Activated CD4-positive, alpha-beta T cell treated with anti-CD3 and anti-CD28 coated beads, Interleukin-2, amount 50 U/mL, for 4 hours (primary cell): ENCODE measurements at places on chromosomes 1 and 21.

DNA sequence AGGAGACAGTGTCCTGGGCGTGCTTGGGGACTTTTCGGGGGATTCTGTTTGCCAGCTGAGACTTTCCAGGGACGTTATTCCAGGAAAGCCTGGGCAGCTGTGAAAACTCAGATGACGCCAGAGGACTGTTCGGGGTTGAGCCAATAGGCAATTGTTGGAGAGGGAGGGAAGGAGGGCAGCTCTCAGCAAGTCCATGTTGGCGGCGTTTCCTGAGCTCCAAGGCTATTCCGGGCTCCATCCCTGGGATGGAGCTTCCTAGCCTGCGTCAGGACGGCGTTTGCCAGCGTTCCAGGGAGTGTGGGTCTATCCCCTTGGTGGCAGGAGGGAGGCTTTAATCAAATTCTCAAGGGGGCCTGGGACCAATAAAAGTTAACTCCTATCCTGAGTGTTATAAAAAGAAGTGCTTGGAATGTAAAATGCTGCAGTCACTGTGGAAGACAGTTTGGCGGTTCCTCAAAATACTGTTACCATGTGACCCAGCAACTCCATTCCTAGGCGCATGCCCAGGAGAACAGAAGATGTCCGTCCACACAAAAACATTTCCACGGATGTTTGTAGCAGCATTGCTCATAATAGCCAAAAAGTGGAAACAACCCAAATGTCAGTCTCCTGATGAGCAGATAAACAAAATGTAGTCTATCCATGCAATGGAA is 15.2 kb downstream of the SLC27A3 start:
- no peak for DNase-seq

GRCh38 chr1:198156111-198156744 is 570 bp upstream of the NEK7 start:
- DNase-seq = peak; percentile 72

DNA sequence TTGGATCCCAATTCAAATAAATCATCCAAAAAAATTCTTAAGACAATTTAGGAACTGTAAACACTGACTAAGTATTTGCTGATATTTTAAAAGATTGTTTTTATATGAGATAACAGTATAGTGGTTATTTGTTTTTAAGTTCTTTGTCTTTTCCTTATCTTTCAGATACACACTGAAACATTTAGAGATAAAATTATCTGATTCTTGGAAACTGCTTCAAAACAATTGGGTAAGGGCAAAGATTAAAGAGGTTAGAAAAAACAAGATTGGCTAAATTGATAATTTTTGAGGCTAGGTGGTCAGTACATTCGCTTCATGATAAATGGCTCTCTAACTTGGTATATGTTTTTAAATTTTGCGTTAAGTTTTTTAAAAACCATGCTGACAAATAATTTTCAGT is 117.3 kb downstream of the PSMG1 start:
- no peak for DNase-seq

DNA sequence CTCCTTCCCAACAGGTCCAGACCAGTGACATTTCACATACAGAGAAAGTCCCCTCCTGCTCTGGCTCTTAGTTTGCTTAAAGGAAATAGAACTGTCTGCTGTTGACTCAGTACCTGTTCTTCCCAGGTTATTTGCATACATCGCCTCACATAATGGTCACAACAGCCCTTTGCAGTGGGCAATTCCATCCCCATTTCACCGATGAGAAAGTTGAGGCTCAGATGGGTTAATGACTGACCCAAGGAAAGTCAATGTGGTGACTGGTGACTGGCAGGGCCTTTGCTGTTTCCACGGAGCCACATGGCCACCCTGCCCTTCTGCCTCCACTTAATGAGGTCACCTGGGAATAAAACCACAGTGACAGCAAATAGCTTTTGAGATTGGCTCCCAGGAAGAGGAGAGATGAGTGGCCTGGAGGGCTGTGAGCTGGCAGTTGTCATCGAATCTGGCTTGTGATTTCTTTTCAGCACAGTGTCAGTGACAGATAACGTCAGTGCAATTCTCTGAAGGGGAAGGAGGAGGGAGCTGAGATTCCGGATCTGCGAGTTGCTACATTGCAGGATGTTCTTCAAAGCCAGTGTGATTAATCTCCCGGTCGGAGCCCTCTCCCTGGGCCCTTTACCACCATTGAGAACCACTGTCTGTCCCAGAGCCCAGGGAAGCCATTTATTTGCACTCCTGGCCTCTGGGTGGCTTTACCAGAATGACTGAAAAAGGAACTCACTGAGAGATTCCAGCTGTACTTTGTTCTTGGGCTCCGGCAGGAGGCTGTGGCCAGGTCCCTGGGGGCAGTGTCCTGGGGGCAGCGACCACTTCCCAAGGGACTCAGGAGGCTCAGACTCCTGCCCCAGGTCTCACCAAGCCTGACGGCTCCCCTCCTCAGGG is 117.2 kb downstream of the CNIH3 start:
- DNase-seq = no peak

GRCh38 chr1:196401891-196402290 is 206.3 kb downstream of the KCNT2 start:
- DNase-seq = no peak
